ENCODE measurements at places on chromosomes 7 and 10.

DNA sequence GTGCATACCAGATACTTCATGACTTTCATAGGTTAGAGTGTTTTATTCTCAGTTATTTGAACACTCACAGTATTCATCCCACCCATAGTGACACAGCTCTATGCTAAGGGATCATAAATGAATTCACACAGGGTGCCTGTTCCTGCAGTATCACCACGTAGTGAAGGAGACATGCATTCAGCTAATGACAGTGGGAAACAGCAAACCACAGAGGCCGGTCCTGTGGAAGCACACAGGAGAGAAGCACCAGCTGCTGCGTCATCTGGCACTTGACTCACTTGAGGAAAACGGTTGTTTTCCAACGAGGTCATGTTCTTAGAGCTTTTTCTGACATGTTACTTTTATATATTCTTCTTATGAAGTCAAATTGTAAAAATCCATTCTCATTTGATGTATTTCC, 73.0 kb downstream of the UBE3C start:
- DNase-seq, result no peak

GRCh38 chr10:104406715-104407650, 53.4 kb downstream of the CFAP58 start:
- no peak for DNase-seq

GRCh38 chr10:74708246-74708645, 118.2 kb upstream of the KAT6B start:
- DNase-seq, result no peak

DNA sequence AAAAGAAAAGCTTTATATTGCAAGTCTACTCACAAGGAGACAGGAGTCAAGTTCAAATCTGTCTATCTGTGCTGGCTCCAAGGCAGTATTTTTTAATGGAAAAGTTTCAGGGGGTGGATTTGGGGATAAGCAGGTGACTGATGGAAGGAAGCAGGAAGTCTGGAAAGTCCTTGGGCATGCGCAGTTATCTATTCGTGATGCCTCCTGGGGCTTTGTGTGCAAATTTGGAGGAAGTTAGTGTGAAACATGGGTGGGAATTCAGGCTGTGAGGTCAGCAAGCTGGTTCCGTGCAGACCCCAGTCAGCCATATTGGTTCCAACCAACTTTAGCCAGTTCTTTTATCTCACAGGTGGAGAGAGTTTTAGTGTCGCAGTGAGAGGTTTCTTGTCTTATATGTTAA, 140.0 kb downstream of the FRMD4A start:
- DNase-seq, result no peak

DNA sequence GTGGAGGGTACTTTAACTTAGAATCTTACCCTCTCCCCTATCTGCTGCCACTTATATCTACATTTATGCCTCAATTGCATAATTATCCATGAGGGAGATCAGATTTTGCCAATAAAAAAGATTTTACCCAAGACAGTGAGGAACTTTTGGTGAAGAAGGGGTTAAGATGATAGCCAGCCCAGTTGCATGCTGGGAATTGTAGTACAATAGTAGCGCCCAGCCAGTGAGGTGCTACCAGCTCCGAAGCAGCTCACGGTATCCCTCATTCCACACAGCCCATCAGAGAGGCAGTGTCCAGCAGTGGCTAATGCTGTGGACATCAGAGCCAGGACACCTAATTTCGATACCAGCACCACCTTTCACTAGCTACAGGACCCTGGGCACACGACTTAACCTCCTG, 5.9 kb upstream of the LGI1 start:
- no peak for DNase-seq

- DNase-seq, result no peak
Observed at GRCh38 chr7:27533652-27534081, 129.0 kb downstream of the HIBADH start.

- no peak for DNase-seq
Observed at GRCh38 chr7:44277851-44278250, 47.5 kb downstream of the CAMK2B start.

GRCh38 chr10:74081941-74082718, 68.5 kb downstream of the AP3M1 start:
- DNase-seq, result no peak

- no peak for DNase-seq
Observed at GRCh38 chr7:24151944-24152343, 132.0 kb upstream of the NPY start.

- no peak for DNase-seq
Observed at GRCh38 chr10:79133416-79133815, 64.7 kb downstream of the ZMIZ1 start.

- no peak for DNase-seq
Observed at GRCh38 chr7:11206177-11206899, 232.7 kb downstream of the PHF14 start.

GRCh38 chr10:78975926-78976325, 92.8 kb upstream of the ZMIZ1 start:
- DNase-seq, result no peak

DNA sequence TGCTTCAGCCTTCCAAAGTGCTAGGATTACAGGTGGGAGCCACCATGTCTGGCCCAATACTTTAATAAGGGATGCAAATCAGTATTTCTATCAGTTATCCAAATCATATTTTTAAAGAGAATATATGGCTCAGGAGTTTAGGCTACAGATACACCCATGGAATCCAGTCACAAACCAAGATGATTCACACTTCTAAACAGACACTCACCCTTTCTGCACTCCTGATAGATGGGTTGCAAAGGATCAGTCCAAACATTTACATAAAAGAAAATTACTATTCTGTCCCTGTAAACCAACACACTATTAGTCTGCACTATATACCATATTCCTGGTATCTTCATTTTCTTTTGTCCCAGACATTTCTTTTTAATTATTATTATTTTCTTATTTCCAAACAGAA, 2.2 kb downstream of the MORN4 start:
- DNase-seq, result no peak

DNA sequence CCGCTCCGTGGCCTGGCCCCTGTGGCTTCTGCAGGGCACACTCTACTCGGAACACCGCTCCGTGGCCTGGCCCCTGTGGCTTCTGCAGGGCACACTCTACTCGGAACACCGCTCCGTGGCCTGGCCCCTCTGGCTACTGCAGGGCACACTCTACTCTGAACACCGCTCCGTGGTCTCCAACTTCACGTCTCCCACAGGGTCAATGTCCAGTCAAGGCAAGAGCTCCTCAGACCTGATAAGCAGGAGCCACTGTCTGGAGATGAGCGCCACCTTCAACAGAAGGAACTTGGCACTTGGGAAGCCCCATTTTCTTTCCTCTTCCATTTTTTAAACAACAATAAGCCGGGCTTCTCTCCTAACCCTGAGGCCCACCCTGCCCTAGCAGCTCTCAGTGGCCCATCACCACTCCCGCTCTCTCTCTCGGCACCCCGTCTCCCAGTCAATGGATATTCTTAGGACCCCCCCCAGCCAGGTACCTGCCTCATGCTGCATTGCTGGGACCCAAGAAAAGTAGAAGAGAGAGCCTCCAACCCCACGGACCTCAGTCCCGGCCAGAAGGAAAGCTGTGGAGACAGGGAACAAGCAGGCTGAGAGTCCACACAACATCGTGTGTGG, 56.3 kb downstream of the PRKAG2 start:
- DNase-seq, result no peak

DNA sequence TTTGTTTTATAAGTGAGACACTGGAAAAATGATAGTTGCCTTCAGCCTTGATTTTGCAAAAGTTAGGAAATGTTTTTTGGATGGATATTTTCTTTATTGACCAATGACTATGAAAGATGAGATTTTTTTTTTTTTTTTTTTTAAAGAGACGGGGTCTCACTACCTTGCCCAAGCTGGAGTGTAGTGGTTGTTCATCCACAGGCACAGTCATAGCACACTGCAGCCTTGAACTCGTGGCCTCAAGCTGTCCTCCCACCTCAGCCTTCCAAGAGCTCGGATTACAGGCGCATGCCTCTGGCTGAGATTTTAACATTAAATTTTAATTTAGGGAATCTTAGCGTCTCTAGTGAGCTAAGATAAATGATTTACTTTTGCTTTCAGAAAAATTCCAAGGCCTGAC, 66.2 kb downstream of the LOXL4 start:
- DNase-seq, result no peak

DNA sequence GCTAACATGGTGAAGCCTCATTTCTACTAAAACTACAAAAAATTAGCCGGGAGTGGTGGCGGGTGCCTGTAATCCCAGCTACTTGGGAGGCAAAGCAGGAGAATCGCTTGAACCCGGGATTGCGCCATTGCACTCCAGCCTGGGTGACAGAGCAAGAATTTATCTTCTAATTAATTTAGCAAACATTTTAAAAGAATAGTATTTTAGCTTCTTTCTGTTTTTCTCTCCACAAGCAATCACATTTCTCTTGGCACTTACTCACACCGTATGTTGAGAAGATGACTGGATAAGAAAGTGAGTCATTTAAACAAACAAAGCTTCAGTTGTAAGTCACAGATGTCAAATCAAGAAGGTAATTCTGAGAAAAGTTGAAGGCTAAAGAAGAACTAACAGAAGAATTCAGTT, 264.0 kb downstream of the ARL4A start:
- no peak for DNase-seq

- no peak for DNase-seq
Observed at GRCh38 chr10:71045204-71045809, 156.9 kb upstream of the PCBD1 start.

GRCh38 chr7:25068502-25069213, 56.4 kb downstream of the CYCS start:
- DNase-seq, result no peak

GRCh38 chr7:7693881-7694280, 24.5 kb downstream of the RPA3 start:
- no peak for DNase-seq

- no peak for DNase-seq
Observed at GRCh38 chr10:3963191-3963673, 178.2 kb upstream of the KLF6 start.

DNA sequence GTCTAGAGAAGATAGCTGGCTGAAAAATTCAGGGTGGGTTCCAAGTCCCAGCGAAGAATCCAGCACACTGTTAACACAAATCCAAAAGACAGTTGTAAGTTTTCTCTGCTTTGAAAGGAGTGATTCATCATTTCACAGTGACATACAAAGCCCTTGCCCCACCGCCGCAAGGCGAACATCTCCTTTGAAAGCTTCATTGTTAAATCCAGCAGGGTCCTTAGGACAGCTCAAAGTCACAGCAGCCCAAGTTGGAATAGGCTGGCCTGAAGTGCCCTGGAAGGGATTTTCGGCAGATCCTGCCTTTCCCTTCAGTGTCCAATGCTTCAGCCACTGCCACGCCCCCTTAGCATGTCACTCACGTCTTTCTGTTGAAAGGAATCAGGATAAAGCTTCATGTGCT, 526.1 kb downstream of the CALN1 start:
- DNase-seq, result no peak

GRCh38 chr10:3203016-3203811, 30.6 kb upstream of the PITRM1 start:
- DNase-seq, result no peak

GRCh38 chr10:18582803-18583202, 68.6 kb downstream of the NSUN6 start:
- no peak for DNase-seq

GRCh38 chr7:48046458-48046857, 11.1 kb downstream of the C7orf57 start:
- no peak for DNase-seq

DNA sequence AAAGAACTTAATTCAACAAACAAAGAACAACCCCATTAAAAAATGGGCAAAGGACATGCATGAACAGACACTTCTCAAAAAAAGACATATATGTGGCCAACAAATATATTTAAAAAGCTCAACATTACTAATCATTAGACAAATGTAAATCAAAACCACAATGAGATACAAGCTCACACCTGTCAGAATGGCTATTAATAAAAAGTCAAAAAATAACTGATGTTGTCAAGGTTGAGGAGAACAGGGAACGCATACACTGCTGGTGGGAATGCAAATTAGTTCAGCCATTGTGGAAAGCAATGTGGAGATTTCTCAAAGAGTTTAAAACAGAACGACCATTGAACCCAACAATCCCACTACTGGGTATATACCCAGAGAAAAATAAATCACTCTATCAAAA, 19.1 kb downstream of the ZFAND4 start:
- no peak for DNase-seq

- DNase-seq, result no peak
Observed at GRCh38 chr10:115001506-115002381, 63.7 kb downstream of the TRUB1 start.

DNA sequence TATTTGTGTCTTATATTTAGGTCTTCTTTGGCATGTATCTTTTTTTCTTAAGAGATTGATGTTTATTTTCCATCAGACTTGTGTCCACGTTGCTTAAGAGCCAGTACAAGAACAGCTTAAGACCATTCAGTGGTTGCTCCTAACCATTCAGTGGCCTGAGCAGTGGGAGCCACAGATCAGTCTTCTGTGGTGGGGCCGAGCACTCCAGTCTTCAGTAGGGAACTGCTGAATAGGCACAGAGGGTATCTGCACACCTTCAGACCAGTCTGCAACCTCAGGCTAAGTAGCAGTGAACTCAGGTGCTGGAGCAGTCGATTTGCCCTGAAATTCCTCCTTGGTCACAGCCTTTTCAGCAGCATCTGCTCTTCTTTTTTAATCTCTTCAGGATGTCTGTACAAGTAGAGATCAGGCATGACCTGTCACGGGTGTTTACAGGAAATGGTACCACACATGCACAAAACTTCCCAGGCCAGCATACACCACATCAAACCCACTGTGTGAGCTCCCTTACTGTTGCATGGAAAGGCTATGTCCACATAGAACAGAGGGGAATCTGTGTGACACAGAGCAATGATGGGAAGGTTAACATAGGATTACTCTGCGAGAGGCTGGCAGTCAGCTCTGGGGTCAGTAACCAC, 51.5 kb downstream of the FAM107B start:
- no peak for DNase-seq

DNA sequence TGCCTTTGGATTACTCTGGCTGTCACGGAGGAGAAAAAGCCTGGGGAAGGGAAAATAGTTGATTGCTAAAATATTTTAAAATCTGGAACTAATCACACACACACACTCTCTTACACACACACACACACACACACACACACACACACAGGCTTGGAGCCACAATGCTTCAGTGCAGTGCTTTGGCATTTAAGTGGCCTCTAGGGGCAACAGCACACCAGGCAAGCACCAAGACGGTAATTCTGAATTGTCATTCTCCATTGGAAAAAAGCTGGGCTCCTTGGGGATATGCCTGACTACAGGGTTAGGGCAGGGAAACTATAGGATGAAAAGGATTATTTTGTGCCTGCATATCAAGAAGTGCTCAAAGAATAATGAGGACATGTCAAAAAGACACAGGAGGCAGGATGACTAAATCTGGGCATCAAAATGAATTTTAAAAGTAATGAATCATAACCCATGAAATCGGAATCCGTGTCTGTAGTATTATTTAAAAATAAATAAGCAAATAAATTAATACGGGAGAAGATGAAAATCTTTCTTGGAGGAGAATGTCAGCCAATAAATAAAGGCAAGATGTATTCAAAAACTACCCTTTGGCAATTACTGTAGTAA, 30.4 kb upstream of the DDC start:
- DNase-seq, result no peak

- no peak for DNase-seq
Observed at GRCh38 chr10:128092454-128092853, 33.8 kb downstream of the MKI67 start.

DNA sequence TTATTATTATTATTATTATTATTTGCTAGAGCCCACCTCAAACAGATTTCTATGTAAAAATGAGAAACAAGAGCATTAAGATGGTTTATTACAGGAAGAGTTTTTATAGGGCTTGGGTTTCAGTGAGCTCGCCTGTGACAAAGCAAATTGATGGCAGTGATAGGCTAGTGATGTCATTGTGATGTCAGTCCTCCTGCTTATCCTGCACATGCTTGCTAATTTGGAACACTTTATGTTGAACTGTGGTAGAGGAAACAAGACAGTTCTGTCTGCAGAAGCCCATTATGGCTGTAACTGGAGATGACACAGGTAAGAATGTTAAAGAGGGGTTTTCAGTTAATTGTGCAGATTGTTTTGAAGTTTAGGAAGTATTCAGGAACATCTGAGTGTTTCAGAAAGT, 68.3 kb downstream of the CREM start:
- no peak for DNase-seq
